ENCODE measurements at places on chromosomes 5 and 9.

DNA sequence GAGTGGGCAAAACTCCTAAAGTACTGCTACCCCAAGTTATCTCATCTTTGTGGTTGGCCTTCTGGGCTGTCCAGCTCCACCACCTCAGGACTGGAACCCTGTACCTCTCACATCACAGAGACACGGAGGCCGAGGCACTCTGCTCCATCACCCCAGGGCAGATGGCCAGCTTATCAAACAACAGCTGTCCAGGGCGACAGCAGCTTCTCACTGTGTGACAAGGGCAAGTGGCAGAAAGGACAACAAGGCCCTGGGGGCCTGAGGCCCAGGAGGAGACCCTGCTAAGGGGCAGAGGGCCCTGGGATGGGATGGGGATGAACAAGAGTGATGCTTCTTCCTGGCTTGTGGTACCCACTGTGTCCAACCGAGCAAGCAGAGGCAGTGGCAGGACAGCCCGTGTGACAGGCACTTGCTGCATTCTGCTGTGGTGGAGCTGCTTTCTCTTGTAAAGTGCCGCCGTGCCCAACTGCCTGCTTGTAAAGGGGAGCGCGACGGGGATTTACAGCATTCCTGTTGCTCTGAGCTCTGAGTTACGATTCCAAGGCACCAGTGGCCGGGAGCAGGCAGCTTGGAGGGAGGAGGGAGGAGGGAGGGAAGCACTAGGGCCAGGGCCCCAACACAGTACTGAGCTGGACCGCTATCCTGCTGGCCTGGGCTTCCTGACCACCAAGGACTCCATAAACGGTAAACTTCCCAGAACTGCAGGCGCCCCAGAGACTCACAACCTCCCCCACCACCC is 71.2 kb downstream of the SHB start:
- DNase-seq: no peak

- DNase-seq: no peak
Observed at GRCh38 chr5:76766746-76767145, 50.8 kb downstream of the F2R start.

DNA sequence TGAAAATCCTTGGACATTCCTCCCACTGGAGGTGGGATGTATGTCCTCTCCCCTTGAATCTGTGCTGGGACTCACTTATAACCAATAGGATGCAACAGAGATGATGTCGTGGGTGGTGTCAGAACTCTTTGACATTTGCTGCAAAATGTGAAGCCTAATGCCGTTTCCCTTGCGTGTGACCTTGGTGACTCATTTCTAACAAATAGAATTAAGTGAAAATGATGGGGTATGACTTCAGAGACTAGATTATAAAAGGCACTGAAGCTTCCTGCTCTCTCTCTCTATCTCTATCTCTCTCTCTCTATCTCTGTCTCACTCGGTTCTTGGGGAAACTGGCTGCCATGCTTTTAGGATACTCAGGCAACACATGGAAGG is 126.1 kb upstream of the STC2 start:
- peak; percentile 39 for DNase-seq

GRCh38 chr9:37908283-37908682 is 4.4 kb upstream of the SLC25A51 start:
- no peak for DNase-seq

DNA sequence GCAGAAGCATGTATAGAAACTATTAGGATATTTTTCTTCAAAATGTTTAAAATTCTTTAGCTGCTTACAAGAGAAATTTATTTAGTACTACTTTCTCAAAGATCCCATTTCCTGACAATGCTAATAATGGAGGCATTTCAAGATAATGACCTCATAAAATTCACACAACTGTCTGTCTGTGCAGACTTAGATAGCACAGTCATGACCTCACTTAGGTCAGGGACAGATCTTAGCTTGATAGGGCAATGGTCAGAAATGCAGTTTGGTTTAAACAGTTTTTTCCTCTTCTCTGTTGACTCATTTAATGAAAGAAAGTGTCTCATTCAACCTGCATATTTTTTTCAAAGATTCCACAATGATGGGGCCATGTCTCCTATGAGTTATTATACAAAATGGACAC is 128.4 kb downstream of the GRIA1 start:
- no peak for DNase-seq

GRCh38 chr5:96562614-96563013 is 99.6 kb upstream of the CAST start:
- DNase-seq: no peak

- no peak for DNase-seq
Observed at GRCh38 chr5:54460181-54460919, 4.9 kb downstream of the HSPB3 start.

All from HepG2 (cell line).